Activated naive CD8-positive, alpha-beta T cell treated with anti-CD3 and anti-CD28 coated beads, Interleukin-2, amount 10 ng/mL, durations not matched to agents 7 days and 5 days (primary cell): ENCODE measurements at places on chromosomes 12 and 14. TPM values are rescaled to one million over a fixed set of nuclear protein-coding genes. Genes with fewer than 3 reads are reported as not detected.

The SLC39A2 gene
- 0.25 TPM for total RNA-seq

The POTEM gene
- not detected for total RNA-seq

The PRH2 gene
- not detected for total RNA-seq

The TPPP2 gene
- not detected for total RNA-seq

The REP15 gene
- 0.28 TPM for total RNA-seq

The CYP46A1 gene
- total RNA-seq = 0.33 TPM

The REC8 gene
- 60.7 TPM for total RNA-seq

The RNASE3 gene
- total RNA-seq = not detected

The CISTR gene
- not detected for total RNA-seq

The DPY19L2 gene
- total RNA-seq = 8.7 TPM

The CLEC2A gene
- not detected for total RNA-seq

The NEUROD4 gene
- not detected for total RNA-seq

The OASL gene
- 48.6 TPM for total RNA-seq

The GALNT6 gene
- total RNA-seq = 31.0 TPM
